ENCODE measurements at places on chromosomes 16 and 17.

GRCh38 chr16:82363026-82363816 is 193.2 kb upstream of the MPHOSPH6 start:
- DNase-seq, result no peak

- DNase-seq, result no peak
Observed at GRCh38 chr16:73022534-73022933, 25.4 kb downstream of the ZFHX3 start.

- DNase-seq, result no peak
Observed at GRCh38 chr16:13510425-13511151, 409.4 kb upstream of the ERCC4 start.

- DNase-seq, result no peak
Observed at GRCh38 chr17:49592263-49592662, 16.6 kb downstream of the NXPH3 start.

DNA sequence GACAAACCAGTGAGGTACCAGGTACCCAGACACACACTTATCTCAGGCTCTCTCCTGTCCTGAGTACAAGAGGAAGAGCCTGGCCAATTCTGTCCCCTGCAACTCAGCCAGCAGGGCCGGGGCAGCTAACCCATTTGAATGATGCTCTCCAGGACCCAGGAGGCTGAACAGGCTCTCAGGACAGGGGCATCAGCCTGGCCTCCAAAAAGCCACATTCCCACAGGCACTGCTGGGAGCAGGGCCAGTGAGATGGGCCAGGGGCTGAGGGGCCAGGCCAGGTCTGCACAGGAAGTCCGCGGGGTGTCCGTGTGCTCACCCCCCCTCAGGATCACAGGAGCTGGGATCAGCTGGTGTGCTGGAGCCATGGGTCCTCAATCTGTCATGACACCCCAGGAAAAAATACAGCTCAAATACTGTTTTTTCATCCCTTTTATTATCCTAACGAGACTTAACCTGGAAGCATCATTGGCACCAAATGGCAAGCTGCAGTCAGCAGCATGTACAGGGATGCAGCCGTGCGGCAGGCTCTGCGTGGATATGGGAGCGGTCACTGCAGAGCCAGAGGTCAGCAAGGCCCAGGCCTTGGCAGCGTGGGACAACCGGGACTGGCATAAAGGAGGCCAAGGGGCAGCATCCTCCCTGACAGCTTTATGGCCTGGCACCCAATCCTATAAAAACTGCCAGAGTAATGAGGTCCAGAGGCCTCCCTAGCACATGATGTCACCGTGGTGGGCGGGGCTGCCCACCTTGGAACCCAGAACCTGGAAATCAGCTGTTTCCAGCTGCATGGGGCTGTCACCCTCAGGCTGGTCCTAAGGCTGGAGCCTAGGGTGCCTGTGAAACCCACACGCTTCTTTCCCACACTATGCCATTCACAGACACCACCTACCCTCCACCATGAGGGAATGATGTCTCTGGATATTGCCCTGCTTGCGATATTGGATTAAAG is 276.7 kb downstream of the C16orf95 start:
- no peak for DNase-seq

- DNase-seq, result no peak
Observed at GRCh38 chr17:44916781-44917241, 1.5 kb upstream of the GFAP start.

DNA sequence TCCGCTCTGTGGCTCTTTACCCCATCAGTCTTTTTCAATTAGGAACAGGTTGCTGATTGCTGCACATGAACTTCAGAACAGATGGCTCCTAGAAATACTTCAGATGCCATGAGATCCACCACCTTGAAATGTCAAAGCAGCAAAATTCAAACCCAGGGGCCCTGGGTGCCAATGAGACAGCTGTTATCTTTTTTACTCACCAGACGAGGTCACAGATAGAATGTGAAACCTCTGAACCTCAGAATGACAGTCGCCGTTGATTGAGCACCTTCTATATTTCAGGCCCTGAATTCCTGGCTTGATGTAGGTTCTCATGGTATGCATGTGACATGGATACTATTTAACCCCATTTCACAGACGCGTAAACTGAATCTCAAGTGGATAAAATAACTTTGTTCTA is 63.0 kb downstream of the MAF start:
- DNase-seq, result no peak

DNA sequence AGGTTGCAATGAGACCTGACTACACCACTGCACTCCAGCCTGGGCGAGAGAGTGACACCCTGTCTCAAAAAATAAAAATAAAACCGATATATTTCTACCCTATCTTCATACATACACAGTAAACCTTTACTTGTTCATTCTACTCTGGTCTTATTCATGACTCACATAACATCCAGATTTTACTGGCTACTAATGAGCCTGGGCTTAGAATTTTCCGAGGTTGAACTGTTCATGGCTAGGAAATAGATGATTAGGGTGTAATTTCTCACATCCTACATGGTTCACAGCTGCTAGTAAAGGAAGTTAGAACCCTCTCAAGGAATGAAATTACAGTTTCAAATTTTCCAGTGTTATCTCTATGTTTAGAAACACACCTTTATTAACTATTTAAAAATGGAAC is 14.7 kb downstream of the GSPT1 start:
- DNase-seq, result no peak

DNA sequence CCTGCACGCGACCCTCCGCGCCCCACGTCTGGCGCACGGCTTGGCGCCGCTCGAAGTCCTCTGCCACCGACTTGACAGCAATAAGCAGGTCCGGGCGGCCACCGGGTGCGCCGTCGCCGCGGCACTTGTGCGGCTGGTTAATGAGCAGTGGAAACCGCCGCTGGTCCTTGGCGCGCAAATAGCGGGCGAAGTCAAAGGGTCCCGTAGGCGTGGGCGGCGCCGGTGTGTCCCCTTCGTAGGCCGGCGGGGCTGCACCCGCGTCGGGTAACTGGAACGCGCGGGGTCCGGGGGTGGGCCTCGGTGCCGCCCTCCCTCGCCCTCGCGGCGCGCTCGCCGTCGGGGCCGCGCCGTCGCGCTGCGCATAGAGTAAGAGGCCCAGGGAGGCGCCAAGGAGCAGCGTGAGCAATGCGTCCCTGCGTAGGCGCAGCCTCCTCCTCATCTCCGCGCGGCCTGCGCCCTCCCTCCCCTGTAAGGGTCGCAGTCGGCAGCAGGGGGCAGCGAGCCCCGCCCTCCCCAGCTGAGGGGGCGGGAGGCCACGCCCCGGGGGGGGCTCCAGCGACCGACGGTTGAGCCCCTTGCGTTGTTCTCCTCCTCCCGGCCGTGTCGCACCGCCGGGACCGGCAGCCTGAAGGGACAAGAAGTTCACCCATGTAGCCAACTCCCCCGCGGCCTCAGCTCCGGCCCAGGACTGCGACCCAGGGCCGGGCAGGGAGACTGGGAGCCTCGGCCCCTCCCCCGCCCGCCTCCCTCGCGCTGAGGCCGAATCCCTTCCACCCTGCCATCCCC is 558 bp downstream of the B3GNT9 start:
- no peak for DNase-seq

- DNase-seq, result no peak
Observed at GRCh38 chr17:75684924-75685323, 17.8 kb downstream of the SAP30BP start.

GRCh38 chr17:30375661-30376060 is 3.1 kb upstream of the CPD start:
- no peak for DNase-seq

GRCh38 chr16:48393485-48394354 is 8.5 kb upstream of the SIAH1 start:
- no peak for DNase-seq

DNA sequence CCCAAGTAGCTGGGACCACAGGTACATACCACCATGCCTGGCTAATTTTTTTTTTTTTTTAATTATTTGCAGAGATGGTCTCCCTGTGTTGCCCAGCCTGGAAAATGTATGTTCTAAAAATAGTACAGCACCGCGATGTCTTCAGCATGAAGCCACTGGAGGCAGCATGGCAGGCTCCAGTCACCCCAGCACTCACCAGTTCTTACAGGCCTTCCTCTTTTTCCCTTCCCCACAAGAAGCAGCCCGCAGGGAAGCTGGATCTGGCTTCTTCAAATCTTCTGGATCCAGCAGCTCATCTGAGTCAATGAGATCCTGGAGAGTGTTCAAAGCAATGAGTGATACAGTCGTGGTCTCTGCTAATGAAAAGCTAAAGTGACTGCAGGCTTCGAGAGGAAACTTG is 16.2 kb downstream of the CIAPIN1 start:
- DNase-seq, result no peak

GRCh38 chr16:87824016-87824990 is 45.0 kb downstream of the SLC7A5 start:
- DNase-seq, result no peak

DNA sequence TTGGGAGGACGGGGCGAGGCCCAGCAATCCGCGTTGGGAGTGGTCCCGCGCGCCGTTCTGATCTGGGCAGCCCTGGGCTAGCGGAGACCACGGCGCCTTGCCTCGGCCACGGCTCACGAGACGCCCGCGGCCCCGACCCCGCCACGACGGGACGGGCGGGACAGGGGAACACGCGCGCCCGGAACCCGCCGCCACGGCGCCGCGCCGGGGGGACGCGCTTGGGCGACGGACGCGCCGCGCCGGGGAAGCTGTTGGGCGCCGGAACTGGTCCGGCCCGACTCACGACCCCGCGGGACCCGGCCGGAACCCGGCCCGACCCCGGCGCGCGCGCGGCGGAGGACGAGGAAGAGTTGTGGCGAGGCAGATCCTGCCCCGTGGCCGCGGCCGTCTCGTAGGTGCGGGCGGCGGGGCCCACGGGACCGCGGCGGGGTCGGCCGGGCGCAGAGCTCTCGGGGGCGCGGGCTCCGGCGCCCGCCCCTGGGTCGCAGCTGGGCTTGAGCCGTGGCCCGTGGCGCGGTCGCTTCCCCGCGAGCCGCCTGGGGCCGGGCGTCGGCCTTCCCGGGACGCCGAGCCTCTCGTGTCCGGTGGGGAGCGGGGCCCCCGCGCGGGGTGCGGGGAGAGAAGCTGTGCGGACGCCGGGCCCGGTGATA is at the start of gene ACSF3:
Gene ACSF3 (plus strand): TSS at position 251 of the 650 bp plus-strand sequence. CDS start 6,830 bp downstream, outside the sequence.
- peak; percentile 2 for DNase-seq

GRCh38 chr16:2825049-2825742 is 4.9 kb upstream of the ZG16B start:
- no peak for DNase-seq

GRCh38 chr17:41424111-41424635 is at the start of gene KRT37:
KRT37 (minus strand) TSS chr17:41424585; CDS start chr17:41424523, 62 bp downstream.
- no peak for DNase-seq

DNA sequence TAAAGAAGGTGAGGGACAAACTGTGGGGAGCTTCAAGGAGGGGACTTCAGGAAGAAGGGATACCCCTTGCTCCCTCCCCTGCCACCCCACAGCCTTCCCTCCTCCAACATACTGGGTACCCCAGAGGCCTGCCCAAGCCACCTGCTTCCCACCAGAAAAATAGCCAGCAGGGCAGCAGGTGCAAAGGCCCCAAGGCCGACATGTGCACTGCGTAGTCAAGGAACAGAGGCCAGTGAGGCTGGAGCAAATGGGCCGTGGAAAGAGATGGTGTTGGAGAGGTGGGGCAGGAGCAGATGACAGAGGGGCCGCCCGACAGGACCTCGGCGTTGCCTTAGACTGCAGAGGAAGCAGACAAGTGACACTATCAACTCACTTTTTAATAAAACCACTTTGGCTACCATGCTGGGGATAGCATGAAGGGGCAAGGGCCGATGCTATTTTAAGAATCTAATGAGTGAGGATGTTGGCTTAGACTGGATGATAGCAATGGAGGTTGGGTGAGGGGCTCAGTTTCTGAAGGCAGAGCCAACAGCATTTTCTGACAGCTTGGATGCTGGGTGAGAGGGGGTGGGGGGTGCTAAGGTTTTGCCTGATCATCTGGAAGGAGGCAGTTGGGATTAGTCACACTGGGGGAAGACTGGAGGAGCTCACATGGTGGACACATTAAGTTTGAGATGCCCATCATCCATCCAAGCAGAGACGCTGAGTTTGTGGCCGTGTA is 72.8 kb upstream of the TOB1 start:
- DNase-seq, result no peak

- no peak for DNase-seq
Observed at GRCh38 chr17:41486809-41487530, 2.7 kb downstream of the KRT36 start.

- no peak for DNase-seq
Observed at GRCh38 chr17:5396612-5397011, 22.9 kb downstream of the NUP88 start.

GRCh38 chr16:83926726-83927397 is 26.2 kb upstream of the OSGIN1 start:
- no peak for DNase-seq

- peak; percentile 97 for DNase-seq
Observed at GRCh38 chr17:67434061-67434525, 57.0 kb downstream of the PITPNC1 start.

- DNase-seq, result no peak
Observed at GRCh38 chr16:78732696-78733095, 633.2 kb downstream of the WWOX start.

DNA sequence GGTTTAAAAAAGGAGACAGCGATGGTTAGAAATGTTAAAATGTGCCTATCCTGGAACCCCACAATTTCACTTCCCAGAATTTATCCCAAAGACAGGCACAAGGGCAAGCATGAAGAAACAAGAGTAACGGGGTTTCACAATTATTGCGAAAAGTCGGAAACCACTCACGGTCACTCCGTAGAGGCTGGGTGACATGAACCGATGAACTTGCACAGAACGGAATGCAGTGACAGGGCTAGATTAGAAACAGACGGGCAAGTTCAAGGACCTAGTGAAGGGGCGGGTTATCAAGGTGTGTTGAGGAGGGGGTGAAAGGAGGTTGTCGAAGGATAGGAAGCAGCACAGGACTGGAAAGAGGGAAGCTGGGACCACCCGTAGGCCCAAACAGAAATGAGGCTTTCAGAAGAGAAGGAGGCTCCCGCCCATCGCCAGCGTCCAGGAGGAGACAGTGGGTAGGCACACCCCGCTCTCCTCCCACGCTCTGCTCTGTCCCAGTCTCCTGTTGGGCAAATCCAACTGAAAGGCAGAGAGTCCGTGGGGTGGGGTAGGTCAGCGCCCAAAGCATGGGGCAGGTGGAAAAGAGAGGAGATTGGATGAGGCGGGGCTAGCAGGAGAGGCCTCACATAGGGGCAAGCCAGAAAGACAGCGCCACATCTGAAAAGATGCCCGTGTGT is 47.4 kb upstream of the JPH3 start:
- no peak for DNase-seq

DNA sequence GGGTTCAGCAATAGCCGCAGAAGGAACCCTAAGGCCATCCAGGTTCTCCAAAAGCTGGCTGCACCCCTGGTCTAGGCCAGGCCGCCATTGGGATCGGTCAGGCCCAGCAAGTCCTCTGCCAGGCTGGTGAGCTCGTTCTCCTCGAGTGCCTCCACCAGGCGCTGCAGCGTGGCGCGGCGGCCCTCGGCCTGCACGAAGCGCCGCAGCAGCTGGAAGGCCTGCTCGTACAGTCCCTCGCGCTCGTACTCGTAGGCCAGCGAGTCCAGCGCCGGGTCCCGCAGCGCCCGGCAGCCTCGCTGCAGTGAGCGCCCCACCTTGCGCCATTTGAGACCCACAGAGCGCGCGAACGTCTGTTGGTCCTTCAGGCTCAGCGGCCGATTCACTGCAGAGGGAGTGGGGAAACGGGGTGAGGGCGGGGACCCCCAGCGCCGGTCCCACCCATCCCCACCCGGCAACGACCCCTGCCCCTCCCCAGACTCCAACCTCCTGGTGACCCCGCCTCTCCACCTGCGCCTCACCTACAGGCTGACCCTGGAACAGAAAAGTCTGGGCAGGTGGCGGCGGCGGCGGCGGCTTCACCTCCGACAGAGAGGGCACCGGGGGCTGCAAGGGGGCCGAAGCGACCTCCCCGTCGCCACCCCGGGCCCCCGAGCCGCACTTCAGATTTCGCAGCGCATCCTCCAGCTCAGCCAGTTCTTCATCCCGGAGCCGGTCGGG is 3.9 kb upstream of the B3GNT9 start:
- no peak for DNase-seq

All from GF-D8 (cell line).